ENCODE measurements at places on chromosomes 13 and 19. TPM values are rescaled to one million over a fixed set of nuclear protein-coding genes. Genes with fewer than 3 reads are reported as not detected.

Gene KLK1
- 0.14 TPM for total RNA-seq

Gene ZNF541
- under 0.01 TPM for total RNA-seq

Gene NLRP4
- total RNA-seq, result not detected

Gene SLC10A2
- total RNA-seq, result not detected

Gene SYCN
- total RNA-seq, result not detected

Gene CHERP
- total RNA-seq, result 4.8 TPM

Gene FKRP
- total RNA-seq, result 16.9 TPM

Gene ILF3
- 133 TPM for total RNA-seq

Gene RFX1
- 1.7 TPM for total RNA-seq
